ENCODE measurements at places on chromosomes 1 and 21. TPM values are rescaled to one million over a fixed set of nuclear protein-coding genes. Genes with fewer than 3 reads are reported as not detected.

DCDC2B gene
- total RNA-seq = not detected

VWA1 gene
- total RNA-seq = 81.5 TPM

KRTAP10-1 gene
- total RNA-seq = not detected

PRPF38B gene
- 25.5 TPM for total RNA-seq

DTL gene
- total RNA-seq = 4.1 TPM

SH3BGR gene
- total RNA-seq = 2.5 TPM

GREM2 gene
- total RNA-seq = 2.5 TPM

C1orf232 gene
- total RNA-seq = not detected

GSTM1 gene
- total RNA-seq = not detected

GBP3 gene
- 126 TPM for total RNA-seq

TENT5C gene
- 45.6 TPM for total RNA-seq

KPRP gene
- not detected for total RNA-seq

ASCL5 gene
- total RNA-seq = not detected

MROH9 gene
- total RNA-seq = not detected

SYPL2 gene
- total RNA-seq = 0.15 TPM

EFNA3 gene
- total RNA-seq = 23.1 TPM

OR10J1 gene
- not detected for total RNA-seq

ZBTB8OS gene
- 44.1 TPM for total RNA-seq

PTGS2 gene
- total RNA-seq = 4.8 TPM

YBX1 gene
- 437 TPM for total RNA-seq

DONSON gene
- total RNA-seq = 7.6 TPM

CCDC30 gene
- total RNA-seq = 2.6 TPM

FUBP1 gene
- total RNA-seq = 78.0 TPM

AMY1C gene
- not detected for total RNA-seq

GJA8 gene
- total RNA-seq = not detected

ACBD6 gene
- 17.1 TPM for total RNA-seq

HNRNPU gene
- total RNA-seq = 188 TPM

MORC3 gene
- 23.4 TPM for total RNA-seq

RUNX1 gene
- 25.8 TPM for total RNA-seq

FBLIM1 gene
- 275 TPM for total RNA-seq

AVPR1B gene
- 0.61 TPM for total RNA-seq

TAS1R3 gene
- total RNA-seq = 0.67 TPM

NBPF10 gene
- total RNA-seq = 2.2 TPM

OR2L8 gene
- not detected for total RNA-seq
